MV-4-11 (cell line): ENCODE measurements at places on chromosomes 12 and 14.

GRCh38 chr14:95561001-95561412, 26.2 kb downstream of the GLRX5 start:
- peak; percentile 55 for DNase-seq

GRCh38 chr14:55819610-55820304, 239.8 kb downstream of the KTN1 start:
- peak; percentile 99 for DNase-seq

- DNase-seq: no peak
Observed at GRCh38 chr12:10214136-10214894, 1.6 kb downstream of the GABARAPL1 start.

DNA sequence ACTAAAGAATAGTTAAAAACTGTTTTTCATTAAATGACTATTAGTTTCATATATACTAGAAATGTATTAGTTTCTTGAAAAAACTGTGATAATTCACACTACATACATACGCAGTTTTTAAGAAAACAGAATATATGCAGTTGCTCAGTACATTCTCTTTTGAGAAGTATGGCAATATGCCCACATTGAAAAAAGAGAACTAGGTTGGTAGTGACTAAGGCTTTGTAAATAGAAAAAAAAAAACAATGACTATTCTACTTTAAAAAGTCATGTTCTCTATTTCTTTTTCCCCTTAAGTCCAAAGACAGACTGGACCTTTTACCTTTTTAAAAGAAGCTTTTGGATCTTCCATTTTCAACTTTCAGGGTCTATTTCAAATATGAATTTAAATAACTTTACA, 25.0 kb downstream of the SNX6 start:
- peak; percentile 49 for DNase-seq

DNA sequence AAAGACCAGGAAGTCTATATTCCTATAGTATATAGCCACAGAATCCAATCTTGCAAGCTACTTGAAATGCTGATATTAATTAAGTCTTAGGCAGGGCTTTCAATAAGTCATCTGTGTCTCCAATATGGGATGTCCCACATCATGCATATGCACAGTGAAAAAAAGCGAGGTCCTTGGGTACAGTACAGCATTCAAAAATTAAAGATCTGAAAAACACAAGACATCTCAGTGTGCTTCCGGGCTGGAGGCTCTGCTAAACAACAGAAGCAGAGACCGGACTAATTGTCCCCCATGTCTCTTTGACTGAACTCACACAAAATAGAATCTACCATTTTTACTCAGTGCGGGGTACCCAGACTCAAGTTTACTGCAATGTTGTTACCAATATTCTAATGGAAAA, 156.0 kb downstream of the DAD1 start:
- no peak for DNase-seq

- no peak for DNase-seq
Observed at GRCh38 chr14:101591121-101591520, 29.8 kb downstream of the DIO3 start.

- no peak for DNase-seq
Observed at GRCh38 chr12:67531501-67531900, 117.0 kb upstream of the DYRK2 start.

- no peak for DNase-seq
Observed at GRCh38 chr12:126182619-126183236, 1117.5 kb downstream of the AACS start.

GRCh38 chr14:57918791-57919190, 52.9 kb upstream of the SLC35F4 start:
- DNase-seq: no peak
